ENCODE measurements at places on chromosomes 1 and 21.

DNA sequence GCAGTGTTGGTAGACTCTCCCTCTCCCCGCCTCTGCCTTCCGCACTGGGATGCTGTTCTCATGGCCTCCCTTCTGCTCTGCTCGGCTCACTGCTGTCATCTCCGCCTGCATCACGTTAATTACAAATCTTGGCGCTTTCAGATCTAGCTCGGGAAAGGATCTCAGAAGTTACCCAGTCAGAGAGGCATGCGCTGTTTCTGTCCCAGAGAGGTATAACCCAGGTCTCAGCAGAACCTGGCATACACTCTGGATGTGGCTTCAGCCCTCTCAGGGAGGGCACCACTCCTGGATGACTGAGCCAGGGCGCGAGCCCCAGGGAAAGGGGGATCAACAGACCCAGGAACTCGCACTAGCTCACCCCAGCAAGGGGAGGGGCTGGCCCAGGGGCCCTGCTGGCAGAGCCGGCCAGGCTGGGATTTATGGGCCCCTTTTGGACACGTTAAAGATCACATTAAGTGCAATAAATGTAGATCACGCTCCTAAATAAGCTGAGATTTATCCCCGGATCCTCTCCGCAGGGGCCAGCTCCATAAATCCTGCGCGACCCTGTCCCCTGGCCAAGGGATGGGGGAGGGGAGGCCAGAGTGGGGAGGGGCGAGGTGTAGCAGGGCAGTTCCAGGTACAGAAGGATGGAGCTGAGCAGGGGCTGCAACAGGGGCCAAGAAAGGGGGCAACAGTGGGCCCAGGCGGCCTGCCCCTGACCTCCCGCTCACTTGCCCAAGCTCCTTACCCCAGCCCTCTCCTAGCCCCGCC lies 101.3 kb upstream of the ZBTB40 start:
- peak; percentile 63 for DNase-seq

GRCh38 chr1:53968125-53968513 lies 22.0 kb downstream of the LRRC42 start:
- DNase-seq = no peak

- no peak for DNase-seq
Observed at GRCh38 chr1:59653968-59654367, 160.8 kb upstream of the HOOK1 start.

DNA sequence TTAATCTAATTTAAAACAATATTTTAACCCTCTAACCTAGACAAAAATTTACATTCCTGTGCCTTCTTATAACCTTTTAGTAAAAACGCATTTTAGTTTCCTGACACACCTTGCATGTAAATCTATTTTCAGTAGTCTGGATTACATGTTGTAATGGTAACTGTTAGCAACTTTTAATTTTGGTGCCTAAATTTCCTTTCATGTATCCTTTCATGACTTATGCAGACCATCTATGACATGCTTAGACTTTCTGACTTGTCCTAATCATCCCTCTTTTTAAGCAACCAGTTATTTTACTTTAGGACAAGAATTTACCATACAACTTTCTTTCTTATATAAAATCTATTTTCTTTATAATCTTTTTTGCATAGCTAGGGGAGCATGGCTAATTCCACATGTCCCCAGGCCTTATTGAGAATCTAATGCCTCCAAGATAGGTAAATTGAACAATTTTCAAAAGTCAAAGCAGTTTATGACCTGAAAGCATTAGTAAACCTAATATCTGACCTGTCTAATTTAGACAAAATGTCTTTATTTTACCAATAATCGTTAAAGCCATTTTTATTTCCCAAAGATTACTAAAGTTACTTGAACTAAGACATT lies 57.5 kb upstream of the IL12RB2 start:
- DNase-seq = no peak

All from H9 (cell line).